BE2C (cell line): ENCODE measurements at places on chromosomes 11 and 22.

DNA sequence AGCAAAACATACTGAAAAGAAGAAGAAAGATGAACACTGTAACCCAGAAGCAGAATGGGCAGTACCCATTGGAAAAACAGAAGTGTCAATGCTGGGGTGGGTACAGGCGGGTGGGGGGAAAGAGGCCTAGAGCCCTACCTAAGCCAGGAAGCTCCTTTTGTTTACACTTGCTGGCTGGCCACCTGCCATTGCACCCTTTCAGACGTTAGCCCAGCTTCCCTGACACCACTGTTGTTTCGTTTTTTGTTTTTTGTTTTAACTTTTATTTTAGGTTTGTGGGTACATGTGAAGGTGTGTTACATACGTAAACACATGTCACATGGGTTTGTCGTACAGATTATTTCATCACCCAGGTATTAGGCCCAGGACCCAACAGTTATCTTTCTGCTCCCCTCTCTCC, 55.4 kb downstream of the PLEKHA7 start:
- no peak for DNase-seq

GRCh38 chr11:125167292-125167953, 2.9 kb downstream of the PKNOX2 start:
- no peak for DNase-seq

- peak; percentile 38 for DNase-seq
Measured at GRCh38 chr22:36385491-36386350, 2.0 kb downstream of the MYH9 start.

DNA sequence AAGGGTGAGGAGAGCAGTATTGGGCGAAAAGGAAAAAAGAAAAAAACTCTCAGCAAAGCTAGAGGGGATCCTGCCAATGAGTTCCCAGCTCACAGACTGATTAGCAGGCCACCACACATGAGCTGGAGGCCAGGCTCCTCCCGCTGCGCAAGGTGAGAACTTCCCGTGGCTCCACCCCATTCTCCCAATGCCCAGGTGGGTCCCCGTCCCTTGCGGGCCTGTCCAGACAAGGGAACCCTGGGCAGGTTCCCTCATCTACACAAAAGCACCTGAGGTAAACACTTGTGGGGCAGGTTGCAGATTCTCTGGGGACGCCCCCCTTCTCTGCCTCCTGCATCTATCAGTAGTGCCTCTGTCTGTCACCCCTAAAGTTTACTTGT, 46.5 kb downstream of the CDPF1 start:
- DNase-seq = no peak

- DNase-seq = no peak
Measured at GRCh38 chr22:37037669-37038068, 13.9 kb upstream of the KCTD17 start.

- DNase-seq = no peak
Measured at GRCh38 chr11:64609436-64610047, 18.5 kb downstream of the SLC22A12 start.

GRCh38 chr11:111540114-111540936, at the start of gene LAYN:
Gene LAYN, plus strand, starts transcription at chr11:111540720. Its CDS starts 124 bp downstream, at chr11:111540844.
- DNase-seq = peak; percentile 76

DNA sequence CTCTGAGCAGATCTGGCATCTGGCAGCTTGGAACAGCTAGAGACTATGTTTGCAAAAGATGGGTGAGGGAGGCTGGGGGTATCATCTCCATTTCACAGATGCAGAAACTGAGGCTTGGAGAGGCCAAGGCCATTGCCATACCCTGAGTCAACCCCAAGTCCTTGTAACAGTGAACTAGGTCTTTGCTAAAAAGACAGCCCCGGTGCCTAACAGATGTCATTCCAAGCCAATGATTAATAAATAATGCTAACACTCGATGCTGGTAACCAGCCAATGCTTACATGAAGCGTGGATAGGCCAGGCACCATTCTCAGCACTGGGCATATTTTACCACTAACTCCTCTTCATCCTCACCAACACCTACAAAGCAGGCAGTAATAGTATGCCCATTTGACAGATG, 164.0 kb downstream of the MN1 start:
- no peak for DNase-seq

GRCh38 chr22:36111316-36111715, 49.2 kb downstream of the APOL3 start:
- DNase-seq = no peak

GRCh38 chr22:22897091-22897490, 9.5 kb downstream of the IGLL5 start:
- no peak for DNase-seq

- no peak for DNase-seq
Measured at GRCh38 chr22:39675947-39676346, 105.4 kb downstream of the CACNA1I start.

DNA sequence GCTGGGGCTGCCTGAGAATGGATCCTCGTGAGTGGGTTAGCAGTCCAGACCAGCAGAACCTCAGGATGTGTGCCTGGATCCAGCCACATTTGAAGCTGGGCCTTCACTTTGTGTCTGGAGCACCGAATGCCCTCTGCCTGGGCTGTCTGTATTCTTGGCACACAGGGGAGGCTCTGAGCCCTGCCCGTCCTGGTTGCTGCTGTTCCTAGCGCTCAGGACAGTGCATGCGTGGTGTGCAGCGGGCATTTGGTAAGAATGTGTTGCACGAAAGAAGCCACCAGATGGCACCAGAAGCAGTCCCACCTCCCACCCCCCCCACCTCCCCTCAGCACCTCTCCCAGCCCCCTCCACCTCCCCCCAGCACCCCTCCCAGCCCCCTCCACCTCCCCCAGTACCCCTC, 4.1 kb upstream of the MAPK11 start:
- DNase-seq = peak; percentile 75

GRCh38 chr22:49228431-49229037, 599.1 kb downstream of the BRD1 start:
- DNase-seq = no peak

DNA sequence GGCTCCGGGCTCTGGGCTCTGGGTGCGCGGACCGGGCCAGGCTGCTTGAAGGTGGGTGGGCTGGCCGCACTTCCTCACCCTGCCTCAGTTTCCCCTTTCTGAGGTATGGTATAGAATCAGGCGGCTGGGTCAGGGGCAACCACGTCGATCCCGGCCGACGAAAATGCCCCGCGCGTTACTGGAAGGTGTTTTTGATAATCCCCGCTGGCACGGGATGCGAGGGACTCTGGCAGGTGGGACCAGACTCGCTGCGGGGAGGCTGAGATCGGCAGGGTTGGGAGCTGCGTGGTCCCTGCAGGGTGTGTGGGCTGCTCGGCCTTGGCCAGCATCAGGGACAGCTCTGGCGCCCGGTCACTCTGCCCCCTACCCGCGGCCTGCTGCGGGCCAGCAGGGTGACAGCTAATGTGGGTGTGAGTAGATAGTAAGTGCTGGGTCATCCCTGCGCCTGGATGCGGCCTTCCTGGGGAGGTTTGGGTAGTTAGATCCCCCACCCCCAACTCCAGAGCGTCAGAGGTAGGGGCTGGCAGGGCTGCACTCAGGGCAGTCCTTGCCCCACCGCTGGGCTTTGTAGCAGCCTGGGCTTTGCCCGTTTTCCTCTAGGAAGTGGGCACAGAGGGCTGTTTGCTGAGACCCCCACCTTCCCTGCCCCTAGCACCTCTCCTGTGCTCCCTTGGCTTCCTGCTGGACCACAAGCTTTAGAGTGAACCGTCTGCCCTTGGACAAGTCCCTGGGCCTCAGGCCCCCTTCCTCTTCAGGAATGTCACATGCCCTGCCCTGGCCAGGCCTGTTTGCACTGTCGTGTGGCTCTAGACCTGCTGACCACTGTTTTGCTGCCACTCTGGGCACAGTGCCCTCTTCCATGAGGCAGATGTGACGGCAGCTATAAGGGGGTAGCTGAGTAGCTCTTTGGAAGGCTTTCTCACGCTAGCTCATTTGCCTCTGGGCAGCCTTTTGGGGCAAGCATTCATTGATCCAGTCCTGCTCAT, 579 bp downstream of the TANGO2 start:
- peak; percentile 14 for DNase-seq

DNA sequence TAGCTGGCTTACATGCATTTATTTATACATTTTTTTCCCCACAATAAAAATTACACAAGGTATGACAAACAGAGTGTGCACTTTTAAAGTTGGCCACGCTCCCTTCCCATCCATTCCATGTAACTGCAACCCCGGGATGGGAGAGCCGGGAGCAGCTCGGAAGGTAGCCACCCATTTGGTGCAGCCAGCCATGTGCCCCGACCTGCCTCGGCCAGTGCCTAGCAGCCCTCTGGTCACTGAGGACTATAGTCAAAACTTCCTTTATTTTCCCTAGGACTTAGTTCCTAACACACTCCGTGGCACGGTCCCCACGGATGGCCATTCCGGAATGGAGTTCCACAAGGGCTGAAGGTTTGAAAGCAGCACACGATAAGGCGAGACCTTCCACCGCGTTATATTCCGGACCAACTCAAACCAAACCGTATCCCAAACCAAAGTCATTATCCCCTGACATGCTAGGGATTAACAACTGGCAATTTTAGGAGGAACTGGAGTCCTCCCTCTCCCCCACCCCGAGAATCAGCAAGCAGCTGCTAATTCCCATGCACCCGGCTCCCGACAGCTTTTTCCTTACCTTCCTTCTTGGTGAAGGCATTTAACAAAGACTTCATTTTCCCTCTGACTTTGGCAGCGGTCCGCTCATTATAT, 426.4 kb downstream of the SHANK2 start:
- no peak for DNase-seq

DNA sequence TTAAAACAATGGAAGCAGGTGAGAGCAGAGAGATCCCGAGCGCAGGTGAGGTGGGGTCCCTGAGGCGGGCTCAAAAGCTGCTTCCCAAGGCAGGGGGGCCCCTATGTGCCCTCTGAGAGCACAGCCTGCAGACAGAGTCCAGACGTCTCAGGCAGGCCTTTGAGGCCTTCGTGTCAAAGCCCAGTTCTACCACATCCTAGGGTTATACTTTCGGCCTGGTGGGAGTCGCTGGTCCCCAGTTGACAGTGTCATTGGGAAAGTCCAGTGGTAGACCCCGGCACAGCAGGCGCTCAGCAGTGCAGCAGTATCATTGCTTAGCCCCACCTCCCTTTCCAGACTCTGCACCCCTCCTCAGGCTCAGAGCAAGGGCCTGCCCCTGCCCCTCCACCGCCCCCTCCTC, 9.1 kb downstream of the LINC01488 start:
- no peak for DNase-seq

GRCh38 chr11:46202149-46202548, 75.3 kb upstream of the CREB3L1 start:
- DNase-seq = no peak

DNA sequence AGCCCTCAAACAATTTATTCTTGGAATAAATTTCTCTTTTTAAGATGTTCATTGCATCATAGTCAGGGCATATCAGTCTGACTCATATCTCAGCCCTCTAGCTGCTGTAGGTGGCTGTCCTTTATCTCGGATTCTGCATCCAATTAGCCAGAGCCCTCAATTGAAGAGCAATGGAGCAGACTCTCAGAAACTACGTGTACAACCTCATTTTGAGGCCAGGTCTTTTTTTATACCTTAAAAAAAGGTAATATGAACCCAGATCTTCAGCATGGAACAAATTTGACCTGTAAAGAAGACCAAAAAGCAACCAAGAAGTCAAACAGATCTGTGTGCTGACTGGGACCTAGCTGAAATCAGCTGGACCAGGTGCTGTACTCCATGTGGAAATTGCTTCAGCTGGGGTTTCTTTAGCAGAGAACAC, 8.7 kb downstream of the OR52A5 start:
- DNase-seq = no peak

GRCh38 chr11:13094930-13095687, 86.0 kb downstream of the RASSF10 start:
- DNase-seq = no peak

GRCh38 chr11:71222318-71223080, 29.9 kb downstream of the SHANK2 start:
- no peak for DNase-seq

DNA sequence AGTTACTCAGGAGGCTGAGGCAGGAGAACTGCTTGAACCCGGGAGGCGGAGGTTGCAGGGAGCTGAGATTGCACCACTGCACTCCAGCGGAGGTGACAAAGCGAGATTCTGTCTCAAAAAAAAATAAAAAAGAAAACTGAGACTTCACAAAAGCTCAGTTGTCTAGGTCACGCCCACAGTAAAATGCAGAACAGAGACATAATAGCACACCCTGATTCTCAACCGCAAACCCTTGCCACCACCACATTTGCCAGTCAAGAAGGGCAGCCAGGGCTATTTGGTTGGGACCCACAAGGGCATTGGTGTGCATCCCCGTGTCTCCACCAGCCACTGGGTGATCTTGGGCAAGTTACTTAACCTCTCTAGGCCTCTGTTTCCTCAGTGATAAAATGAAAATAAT, 25.4 kb downstream of the CREB3L1 start:
- DNase-seq = no peak

DNA sequence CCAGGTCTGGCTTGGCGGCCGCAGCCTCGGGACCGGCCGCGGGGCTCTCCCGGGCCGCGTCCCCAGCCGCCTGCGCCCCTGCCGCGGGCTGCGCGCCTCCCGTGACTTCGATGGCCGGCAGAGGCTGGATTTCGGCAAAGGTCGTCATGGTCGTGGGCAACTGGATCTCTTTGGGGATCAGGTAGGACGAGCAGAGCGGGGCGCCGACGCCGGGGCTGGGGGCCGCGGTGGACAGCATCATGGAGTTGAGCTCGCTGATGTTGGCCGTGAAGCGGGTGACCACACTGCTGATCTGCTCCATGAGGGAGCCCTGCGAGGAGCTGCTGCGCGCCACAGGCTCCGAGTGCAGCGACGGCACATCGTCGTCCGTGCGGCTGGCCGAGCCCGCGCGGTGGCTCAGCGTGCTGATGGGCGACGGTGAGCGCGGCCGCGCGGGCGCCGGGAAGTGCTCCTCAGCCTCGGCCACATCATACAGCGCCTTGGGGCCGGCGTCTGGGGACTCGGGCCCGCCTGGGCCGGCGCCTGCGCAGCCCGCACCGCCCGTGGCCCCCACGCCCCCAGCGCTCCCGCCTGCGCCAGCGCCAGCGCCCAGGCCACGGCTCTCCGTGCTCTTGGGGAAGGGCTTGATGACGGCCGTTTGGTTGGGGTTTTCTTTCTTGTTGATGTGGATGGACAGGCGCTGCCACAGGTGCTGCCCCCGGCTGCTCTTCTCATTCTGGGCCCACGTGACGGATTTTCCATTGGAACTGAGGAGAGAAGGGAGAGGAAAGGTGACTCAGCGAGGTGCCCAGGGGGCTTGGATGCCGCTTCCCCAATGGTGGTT, 171.4 kb upstream of the CTSC start:
- peak; percentile 9 for DNase-seq

GRCh38 chr11:13284776-13285588, 7.4 kb downstream of the BMAL1 start:
- no peak for DNase-seq

DNA sequence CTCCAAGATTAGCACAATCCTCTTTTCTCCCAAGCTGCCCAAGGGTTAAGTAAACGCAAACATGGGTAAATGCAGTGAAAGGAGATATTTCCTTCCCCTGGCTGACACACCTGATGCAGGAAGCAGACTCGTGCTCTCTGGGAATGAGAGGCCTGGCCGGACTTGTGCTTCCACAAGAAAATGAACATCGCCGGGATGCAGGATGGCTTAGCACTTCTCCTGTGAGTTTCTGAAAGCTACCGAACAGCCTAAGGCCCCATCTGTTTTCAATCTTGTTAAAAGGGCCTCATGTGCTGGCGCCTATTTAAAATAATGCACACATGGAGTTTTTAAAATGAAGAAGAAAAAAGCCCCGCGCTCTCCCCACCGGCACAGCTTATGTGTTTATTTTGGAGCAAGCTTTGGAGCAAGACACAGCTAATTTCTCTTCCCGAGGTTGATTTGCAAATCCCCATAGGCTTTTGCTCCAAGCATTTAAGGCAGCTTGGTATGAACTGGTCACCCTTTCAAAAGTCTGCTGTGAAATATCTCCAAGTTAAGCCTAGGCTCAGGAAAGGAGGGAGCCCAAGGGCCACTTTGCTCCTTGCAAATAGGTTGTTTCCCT, 100.9 kb downstream of the SYN3 start:
- DNase-seq = peak; percentile 28

- DNase-seq = no peak
Measured at GRCh38 chr11:30454111-30454510, 131.2 kb downstream of the ARL14EP start.
